Stimulated activated CD4-positive, alpha-beta T cell treated with anti-CD3 and anti-CD28 coated beads, Interleukin-4, amount 100 ng/mL, for 4 hours (primary cell): ENCODE measurements at places on chromosomes 3 and 15.

GRCh38 chr3:16151109-16151508 lies 23.4 kb upstream of the GALNT15 start:
- no peak for DNase-seq

GRCh38 chr15:70758790-70759462 lies 4.4 kb downstream of the UACA start:
- DNase-seq = no peak

DNA sequence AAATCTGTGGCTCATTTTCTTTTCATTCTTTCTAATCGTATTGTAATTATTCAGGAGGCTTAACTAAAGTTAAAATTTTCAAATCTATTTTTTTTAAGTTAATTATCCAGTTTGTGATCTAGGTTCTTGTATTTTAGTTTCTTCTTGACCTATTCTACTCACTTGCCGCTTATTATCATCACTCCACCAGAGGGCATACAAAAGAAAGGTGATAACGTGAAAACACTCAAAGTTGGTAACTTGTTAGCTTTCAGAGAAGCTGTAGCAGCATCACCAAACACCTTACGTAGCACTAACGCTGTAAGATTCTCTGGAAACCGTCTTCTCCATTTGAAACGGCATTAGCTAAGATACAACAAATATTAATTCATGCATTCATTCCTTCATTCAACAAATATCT lies 4.8 kb downstream of the GNB4 start:
- no peak for DNase-seq

- DNase-seq = no peak
Measured at GRCh38 chr3:180828723-180829408, 83.6 kb upstream of the FXR1 start.

GRCh38 chr3:48280881-48281280 lies 40.0 kb downstream of the ZNF589 start:
- no peak for DNase-seq

DNA sequence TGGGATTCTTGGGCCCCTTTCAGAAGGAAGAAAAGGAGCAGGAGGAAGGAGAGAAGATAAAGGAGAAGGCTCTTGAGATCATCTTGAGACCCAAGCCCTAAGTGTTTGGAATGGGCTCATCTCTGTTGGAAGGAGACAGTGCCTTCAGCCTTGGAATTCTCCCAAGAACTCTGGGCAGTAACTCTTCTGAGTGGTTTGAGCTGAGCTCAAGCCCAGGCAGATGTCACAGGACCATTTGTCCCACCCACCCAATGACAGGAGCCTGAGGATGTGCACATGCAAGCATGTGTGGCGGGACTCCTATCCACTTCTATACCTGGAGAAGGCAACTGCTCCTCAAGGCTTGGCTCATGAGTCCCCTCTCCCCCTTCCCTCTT lies 14.6 kb upstream of the TMEM40 start:
- no peak for DNase-seq

DNA sequence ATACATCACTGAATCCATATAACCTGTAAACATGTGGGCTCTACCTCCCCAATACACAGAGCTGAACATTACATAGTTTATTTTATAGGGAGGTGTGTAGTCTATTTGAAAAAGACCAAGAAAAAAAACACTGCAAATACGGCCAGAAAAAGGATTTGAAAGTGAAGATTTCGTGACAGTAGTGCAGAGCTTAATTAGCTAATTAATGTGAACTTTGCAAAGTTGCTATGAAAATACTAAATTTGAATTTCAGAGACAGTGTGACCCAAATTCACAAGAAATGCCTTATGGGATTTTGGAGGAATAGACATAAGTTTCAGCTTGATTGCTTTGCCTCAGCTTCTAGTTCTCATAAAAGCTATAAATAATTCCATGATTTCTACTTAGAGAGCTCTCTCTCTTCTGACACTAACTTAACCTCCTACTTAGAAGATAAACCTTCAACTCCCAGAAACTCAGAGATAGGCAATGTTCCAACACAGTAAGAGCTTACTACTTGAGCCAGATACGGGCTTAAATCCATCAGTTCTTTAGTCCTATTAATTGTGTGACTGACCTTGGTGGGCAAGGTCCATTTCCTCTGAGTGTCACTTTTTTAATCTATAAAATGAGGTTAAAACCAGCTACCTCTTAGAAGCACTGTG lies 87.3 kb upstream of the THBS1 start:
- DNase-seq = no peak

DNA sequence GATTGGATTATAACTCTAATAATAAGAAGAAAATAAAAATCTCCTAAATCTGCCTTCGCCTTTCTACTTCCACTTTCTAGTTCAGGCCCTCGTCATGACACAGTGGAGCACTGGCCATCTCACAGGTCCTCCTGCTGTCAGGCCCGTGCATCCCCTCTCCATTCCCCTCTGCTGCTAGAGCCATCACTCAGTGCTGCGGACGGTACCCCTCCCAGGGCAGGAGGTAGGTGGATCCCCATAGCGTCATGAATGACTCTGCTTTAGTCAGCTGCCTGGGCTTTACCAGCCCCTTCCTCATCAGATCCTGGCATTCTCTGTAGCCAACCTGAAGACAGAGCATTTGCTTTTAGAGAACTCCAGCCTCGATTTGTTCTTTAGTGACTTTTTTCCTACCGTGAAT lies 12.0 kb upstream of the PPP1R2 start:
- DNase-seq = peak; percentile 28

- no peak for DNase-seq
Measured at GRCh38 chr3:56980243-56980642, 80.2 kb upstream of the SPATA12 start.

DNA sequence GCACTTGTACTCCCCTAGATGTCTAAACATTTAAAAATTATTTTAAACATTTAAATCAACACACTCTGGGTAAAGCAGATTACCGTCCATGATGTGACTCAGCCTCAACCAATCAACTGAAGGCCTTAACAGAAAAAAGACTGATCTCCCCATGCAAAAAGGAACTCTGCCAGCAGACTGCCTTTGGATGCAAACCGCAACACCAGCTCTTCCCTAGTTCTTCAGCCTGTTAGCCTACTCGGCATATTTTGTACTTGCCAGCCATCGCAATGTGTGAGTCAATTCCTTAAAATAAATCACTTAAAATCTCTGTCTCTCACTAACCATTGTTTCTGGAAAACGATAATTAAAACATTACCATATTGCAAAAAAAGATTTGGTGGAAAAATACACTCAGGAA lies 375.9 kb downstream of the RSL24D1 start:
- DNase-seq = no peak

- no peak for DNase-seq
Measured at GRCh38 chr15:61422773-61423172, 193.7 kb upstream of the RORA start.

- no peak for DNase-seq
Measured at GRCh38 chr3:4306860-4307259, 3.7 kb downstream of the SETMAR start.

DNA sequence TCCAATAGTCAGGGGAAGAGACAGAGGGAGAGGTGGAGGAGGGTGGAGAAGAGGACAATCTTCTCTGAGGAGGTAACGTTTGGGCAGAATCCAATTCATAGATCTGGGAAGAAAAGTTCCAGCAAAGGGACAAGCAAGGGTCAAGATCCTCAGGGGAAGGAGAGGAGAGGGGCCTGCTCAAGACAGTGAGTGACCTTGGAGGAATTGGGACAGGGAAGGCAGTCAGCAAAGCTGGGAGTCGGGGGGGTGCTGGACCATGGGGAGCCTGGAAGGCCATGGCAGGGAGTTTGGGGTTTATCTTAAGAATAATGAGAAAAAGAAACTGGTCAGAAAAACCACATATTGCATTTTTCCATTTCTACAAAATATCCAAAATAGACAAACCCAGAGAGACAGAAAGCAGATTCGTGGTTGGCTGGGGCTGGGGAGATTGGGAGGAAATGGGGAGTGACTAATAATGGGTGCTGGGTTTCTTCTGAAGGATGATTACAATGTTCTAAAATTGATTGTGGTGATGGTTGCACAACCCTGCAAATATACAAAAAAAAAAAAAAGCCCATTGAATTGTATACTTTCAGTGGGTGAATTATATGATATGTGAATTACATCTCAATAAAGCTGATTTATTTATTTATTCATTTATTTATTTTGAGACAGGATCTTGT lies 19.6 kb upstream of the SRP14 start:
- DNase-seq = no peak

DNA sequence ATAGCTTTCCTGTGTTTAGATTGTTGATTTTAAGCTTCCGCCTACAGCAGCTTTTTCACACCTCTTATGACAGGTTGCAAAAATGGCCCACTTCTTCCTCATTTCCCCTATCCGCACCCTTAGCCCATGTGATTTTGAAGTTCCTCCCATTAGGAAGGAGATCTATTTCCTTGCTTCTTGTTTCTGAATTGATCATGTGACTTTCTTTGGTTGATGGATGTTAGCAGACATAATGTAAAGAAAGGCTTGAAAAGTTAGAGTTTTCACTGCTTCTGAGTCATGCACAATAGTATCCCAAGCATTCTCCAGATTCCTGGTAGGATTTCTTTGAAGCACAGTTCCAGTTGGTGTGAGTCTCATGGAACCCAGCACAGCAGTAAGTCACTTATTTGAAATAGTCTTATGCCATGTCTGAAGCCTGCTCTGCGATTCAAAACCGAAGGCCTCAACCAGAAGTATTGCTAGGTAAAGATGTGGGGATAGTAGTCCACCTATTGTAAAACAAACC lies 76.6 kb downstream of the EDEM1 start:
- no peak for DNase-seq

DNA sequence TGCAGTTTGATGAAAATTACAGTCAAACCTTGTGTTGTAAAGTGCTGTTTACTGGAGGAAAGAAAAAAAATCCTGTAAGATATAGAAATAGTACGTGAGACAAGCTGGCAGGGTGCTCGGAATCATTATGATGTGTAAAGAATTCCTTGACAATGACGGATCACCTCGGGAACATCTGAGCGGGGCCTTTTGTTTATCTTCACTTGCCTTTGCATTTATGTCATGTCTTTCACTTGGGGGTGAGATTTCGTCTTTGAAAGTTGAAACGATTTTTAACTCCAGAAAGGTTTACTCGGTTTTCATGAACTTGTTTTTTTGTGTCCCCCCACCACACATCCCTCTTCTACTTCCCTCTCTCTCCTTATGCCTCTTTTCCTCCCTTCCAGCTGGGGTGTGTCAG lies 128.3 kb upstream of the VEPH1 start:
- DNase-seq = no peak
